ENCODE measurements at places on chromosomes 16 and 17. TPM values are rescaled to one million over a fixed set of nuclear protein-coding genes. Genes with fewer than 3 reads are reported as not detected.

- no peak for DNase-seq
These were observed at the start of gene ORAI3 for GRCh38 chr16:30948667-30949649. TSS of gene ORAI3 (plus strand) at chr16:30949068. CDS start at chr16:30949290, 222 bp downstream.

DNA sequence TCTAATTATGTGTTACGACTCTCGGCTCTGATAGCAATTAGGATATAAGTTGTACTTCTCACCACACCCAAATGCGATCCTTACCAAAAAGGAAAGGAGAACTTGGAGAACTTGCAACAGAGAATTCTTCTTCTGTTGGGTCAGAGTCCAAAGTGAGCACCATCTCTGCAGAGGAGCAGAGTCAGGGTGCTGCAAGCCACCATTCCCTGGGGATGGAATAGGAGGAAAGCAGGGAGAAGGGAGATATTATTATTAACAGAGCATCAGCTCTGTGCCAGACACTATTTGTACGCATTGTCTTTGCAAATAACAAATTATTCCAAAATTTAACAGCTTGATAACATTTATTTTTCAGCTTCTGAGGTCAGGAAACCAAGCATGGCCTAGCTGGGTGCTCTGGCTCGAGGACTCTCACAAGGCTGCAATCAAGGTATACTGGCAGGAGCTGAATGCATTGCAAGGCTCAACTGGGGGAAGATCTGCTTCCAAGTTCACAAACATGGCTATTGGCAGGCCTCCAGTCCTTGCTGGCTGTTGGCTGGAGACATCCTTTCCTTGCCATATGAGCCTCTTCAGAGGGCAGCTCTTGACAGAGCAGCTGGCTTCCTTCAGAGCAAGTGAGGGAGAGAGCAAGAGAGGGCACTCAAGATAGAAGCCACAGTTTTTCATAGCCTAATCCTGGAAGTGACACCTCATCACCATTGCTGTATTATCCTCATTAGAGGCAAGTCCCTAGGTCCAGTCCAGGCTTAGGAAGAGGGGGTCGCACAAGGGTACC lies 296.2 kb upstream of the CDH5 start:
- peak; percentile 69 for DNase-seq

DNA sequence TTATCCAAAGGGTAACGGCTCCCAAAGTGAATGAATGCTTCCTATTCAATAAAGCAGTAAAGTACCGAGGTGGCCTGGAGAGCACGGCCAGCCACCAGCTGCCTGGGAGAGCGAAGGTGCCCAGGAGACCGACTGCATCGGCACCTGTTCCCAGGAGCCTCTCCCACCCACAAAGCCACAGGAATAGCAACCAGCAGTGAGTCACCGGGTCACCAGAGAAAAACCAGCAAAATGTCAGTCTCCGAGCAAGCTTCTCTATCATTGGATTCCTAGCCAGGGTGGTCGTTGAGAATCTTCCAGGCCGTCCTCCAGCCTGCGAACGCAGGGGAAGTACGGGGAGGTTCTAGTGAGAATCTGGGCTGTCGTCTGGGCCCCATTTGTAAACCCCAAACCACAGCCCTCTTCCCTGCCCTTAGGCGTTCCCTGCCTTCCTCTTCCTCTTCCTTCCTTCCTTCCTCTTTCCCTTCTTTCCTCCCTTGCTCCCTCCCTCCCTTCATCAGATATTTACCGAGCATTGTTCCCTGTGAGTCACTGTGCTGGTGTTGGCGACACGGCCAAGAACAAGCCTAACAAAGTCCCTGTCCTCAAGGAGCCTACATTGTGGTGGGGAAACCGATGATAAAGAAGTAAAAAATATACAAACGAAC lies 114.6 kb downstream of the SLC39A11 start:
- no peak for DNase-seq

DNA sequence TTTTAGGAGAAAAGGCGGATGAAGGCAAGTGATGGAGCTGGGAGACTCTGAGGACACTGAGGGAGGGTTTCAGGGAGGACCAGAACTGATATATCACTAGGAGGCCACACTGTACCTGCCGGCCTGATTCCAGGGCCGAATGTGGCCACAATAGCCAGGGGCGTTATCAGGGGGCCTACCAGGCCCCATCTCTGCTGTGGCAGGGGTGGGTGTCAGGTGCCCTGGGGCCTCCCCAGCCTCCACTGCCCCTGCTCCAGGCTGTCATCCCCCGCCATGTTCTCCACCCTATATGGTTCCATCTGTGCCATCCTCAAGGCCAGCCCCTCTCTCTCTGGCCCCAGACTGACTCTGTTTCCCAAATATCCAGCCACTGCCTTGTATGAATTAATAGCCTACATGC lies 246.5 kb downstream of the GSG1L start:
- no peak for DNase-seq

- DNase-seq, result no peak
These were observed 1.8 kb upstream of the PLSCR3 start for GRCh38 chr17:7396147-7396546.

RAI1 gene
- 20.2 TPM for polyA plus RNA-seq

GRCh38 chr17:57496382-57496781 lies 240.1 kb downstream of the MSI2 start:
- DNase-seq, result no peak

GRCh38 chr16:31072540-31073141 lies 1.4 kb downstream of the ZNF668 start:
- no peak for DNase-seq

PIK3R5 gene
- 4.6 TPM for polyA plus RNA-seq

RPS2 gene
- 3,347 TPM for polyA plus RNA-seq

- no peak for DNase-seq
These were observed 60.6 kb downstream of the XPO6 start for GRCh38 chr16:28151180-28151579.

RHOT2 gene
- polyA plus RNA-seq, result 103 TPM

GRCh38 chr17:57423541-57423940 lies 167.2 kb downstream of the MSI2 start:
- DNase-seq, result no peak

GRCh38 chr16:66426112-66427035 lies 721 bp upstream of the BEAN1 start:
- no peak for DNase-seq

DNA sequence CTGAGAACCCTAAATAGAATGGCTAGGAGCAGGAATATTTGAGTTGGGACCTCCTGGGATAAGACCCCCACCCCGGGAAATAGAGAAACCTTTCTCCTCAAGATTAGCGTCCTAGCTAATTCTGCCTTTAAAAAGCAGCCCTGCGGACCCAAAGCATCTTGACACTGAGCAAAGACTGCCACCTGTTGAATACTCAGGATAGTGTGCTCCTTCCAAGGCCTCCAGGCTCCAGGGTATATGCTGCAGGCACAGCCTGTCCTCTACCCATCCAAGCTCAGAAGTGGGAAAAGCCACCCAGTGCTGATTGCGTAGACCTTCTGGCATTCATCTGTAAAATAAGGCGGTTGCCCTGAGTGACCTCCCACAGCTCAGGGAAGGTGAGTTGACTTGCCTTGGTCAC lies 456.2 kb upstream of the DYNLRB2 start:
- DNase-seq, result peak; percentile 33

DNA sequence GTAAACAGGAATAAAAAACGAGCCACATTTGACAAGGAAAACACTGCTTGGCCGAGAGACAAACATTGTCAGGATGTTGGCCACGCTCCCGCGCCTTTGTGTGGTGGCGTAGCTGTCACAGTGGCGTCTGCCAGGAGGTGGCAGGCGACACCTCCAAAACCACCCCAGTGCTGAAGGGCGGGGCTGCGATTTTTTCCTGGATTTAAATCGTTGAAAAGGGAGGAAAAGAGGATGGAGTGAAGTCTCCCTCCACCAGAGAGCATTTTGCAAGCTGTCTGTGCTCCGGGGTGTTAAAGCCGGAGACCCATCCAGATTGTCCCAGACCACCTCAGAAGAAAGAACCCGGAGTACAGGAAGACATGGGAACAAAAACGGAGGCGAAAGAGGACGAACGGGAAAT lies 12.7 kb downstream of the MRM3 start:
- DNase-seq, result peak; percentile 71

SPOP gene
- polyA plus RNA-seq, result 92.4 TPM

DNA sequence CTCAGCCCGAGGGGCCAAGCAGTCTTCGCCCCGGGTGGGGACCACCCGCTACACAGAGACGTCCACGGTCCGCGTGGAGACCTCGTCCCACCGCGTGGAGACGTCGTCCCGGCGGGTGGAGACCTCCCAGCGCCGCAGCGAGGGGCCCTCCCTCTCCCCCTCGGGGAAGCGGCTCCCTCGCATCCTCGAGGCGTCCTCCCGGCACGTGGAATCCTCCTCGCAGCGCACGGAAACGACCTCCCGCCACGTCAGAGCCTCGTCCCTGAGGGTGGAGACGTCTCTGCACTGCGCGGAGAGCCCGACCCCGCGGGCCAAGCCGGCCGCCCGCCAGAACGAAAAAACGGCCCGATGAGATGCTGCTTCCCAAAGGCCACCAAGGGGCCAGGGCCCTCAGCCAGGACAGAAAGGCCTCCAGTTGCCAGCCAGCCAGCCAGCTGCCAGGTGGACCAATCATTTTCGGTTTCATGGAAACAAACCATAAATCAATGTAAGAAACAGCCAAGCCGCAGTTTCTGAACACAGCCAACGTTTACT lies 424 bp downstream of the C17orf100 start:
- DNase-seq, result no peak

- DNase-seq, result no peak
These were observed 13.8 kb upstream of the ZNF469 start for GRCh38 chr16:88368994-88369393.

- DNase-seq, result no peak
These were observed 31.8 kb downstream of the PRMT7 start for GRCh38 chr16:68342620-68343019.

HS3ST3A1 gene
- 1.1 TPM for polyA plus RNA-seq

DNA sequence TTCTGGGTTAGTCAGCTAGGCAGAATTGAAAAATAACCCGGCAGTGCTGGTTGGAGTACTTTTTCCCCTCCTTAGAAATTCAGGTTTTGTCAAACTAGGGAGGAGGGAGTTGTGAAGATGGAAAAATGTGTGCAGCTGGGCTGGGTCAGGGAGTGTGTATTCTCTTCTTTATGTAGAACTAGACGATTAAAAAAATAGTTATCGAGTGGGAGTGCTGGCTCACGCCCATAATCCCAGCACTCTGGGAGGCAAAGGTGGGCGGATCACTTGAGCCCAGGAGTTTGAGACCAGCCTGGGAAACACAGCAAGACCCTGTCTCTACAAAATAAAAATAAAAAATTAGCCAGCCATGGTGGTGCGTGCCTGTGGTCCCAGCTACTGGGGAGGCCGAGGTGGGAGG lies 106.4 kb downstream of the GNAO1 start:
- no peak for DNase-seq

DNA sequence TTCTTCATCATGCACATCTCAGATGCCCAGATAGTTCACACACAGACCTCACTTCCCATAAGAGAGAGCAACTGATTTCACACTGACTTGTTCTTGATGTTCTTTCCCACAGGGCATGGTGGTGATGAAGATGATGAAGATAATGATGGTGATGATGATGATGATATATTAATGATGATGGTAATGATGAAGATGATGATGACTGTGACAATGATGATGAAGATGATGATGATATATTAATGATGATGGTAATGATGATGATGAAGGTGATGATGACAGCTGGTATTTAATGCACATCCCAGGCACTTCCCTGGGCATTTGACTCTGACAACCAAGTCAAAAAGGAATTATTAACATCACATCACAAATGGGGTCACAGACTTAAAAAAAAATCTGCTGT lies 225.2 kb downstream of the MAF start:
- DNase-seq, result no peak

GRCh38 chr16:84360748-84361147 lies 7.6 kb upstream of the ATP2C2 start:
- no peak for DNase-seq

SLC4A1 gene
- polyA plus RNA-seq, result not detected

GRCh38 chr16:67342616-67343015 lies 16.0 kb downstream of the LRRC36 start:
- DNase-seq, result no peak

FBXO39 gene
- 0.56 TPM for polyA plus RNA-seq

ZNF23 gene
- 8.8 TPM for polyA plus RNA-seq

RECQL5 gene
- polyA plus RNA-seq, result 19.6 TPM

DNA sequence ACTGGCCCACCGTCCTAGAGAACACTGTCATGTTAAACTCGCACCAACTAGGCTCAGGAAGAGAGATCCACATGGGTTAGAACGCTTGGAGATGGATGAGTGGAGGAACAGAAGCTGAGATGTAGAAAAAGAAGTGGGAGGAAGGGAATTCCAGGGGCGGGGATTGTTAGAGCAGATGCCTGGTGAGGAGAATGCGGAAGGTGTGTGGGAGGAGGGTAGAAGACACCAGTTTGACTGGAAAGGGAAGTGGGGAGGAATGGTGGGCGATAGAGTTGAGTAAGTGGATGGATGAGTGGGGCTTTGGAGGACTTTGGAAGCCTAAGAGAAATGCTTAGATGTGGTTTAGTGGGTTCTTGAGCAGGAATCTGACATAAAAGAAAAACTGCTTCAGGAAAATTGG lies 37.4 kb downstream of the DHX38 start:
- no peak for DNase-seq

GRCh38 chr17:56777859-56778258 lies 55.9 kb downstream of the C17orf67 start:
- DNase-seq, result no peak

DNA sequence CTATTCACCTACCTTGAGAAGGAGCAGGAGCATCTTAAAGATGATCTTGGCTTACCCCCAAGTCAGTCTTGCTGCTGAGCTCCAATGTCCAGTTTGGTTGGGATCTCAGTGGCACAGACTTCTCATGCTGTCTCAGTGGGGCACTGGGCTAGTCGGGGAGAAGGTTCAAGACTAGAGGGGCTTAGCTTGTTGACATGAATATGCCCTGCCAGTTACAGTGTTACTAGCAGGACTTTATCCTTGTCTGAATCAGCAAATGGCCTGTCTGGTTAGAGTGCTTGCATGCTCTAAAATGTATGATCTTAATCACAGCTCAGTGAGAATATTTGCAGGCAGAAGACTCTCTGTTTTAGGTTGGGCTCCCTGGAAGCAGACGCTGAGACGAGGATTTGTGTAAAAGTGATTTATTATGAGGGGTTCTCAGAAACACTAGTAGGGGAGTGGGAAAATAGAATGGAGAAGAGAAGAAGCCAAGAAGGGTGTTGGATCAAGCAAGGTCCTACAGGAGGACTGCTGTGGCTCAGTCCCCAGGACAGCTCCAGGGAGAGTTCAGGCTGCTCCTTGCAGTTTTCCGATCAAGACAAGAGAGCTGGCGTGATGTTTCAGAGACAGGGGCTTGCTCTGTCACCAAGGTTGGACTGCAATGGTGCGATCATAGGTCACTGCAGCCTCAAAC lies 150.4 kb upstream of the HS3ST2 start:
- DNase-seq, result no peak

GRCh38 chr17:6995500-6996255 lies at the start of gene ALOX12:
TSS of gene ALOX12 (plus strand) at chr17:6996049. CDS start at chr17:6996118, 69 bp downstream.
- no peak for DNase-seq

WFIKKN2 gene
- polyA plus RNA-seq, result 0.32 TPM

DNA sequence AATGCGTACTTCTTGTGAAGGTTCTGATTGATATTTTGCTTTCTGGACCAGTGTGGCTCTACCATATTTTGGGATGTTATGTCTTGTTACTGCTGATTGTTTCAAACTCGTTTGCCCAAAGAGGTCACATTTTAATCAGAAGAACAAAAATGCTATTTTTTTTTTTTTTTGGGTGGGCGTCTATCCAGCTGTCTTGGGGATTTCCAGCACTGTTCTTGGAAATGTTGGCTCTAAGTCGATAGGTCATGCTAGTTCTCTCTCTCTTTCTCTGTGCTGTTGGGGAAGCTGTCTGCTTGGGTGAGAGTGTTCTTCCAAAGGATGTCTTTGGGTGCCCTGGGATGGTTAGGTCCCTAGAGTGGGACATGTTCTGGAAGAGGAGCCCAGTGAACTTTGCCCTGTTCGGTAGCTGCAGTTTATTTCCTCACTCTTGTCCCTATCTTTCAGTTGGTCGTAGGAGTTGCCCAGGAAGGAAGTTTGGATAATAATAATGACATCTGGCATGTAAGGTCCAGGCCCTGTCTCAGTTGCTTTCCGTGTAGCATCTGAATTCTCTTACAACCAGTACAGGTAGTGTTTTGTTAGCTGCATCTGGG lies 2.9 kb downstream of the IRF8 start:
- no peak for DNase-seq
